ENCODE measurements at places on chromosomes 12 and 14. TPM values are rescaled to one million over a fixed set of nuclear protein-coding genes. Genes with fewer than 3 reads are reported as not detected.

Gene TSHR
- 0.79 TPM for total RNA-seq

Gene SUDS3
- total RNA-seq: 45.6 TPM

DNA sequence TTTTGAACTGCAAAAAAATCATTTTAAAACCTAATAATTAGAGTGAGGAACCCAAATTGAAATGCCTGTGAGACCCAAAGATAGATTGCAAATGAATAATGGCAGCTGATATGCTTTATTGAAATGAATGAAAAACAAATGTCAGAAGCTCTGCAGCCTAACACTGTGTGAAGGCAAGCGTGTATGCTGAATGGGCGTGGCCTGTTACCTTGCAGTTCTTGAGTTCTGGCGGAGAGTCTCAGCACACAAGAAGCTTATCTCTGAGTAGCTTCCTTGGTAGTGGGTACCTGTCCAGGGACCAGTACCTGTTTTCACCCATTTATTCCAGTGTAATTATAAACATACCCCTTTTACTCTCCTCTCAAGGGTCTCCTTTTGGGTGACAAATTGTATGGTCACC is 341.2 kb downstream of the NPAS3 start:
- DNase-seq: no peak

DNA sequence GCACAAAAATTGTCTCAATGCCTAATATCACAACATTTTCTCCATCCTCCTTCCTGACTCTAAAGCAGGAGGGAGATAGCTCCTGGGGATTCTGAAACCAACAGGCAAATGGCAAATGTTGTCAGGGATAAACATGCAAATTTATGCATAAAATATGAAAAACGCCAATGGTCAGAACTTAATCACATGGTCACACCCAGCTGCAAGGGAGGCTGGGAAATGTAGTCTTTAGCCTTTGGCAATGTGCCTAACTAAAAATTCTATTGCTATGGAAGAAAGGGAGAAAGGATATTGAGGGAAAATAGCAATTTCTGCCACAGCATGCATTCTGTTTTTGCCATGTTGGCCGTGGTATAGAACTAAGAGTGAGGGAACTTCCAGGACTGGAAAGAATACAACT is 11.7 kb upstream of the OASL start:
- no peak for DNase-seq
